Pancreas (tissue), 10 donors: ENCODE measurements at places on chromosomes 12 and 14. TPM values are rescaled to one million over a fixed set of nuclear protein-coding genes. Genes with fewer than 3 reads are reported as not detected.

The OR6C2 gene
- total RNA-seq = not detected

The SLC38A2 gene
- total RNA-seq = 32.4 TPM

The C12orf56 gene
- total RNA-seq = not detected

DNA sequence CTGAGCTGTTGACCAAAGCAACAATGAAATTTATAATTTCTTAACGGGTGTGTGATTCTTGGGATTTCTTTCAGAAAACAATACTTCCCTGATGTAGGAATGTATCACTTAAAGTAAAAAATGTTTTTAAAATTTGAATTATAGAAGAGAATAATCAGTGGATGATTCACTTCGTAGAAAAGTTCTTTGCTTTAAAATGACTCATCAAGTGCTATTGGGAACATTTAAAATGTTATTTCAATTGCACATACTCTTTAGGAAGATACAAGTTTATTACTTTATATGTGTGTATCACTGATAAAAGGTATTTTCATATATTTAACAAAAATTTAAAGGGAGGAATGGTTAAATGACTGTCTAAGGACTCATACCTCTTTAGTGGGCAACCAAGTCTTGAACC, 155.3 kb downstream of the PDE3A start:
- H3K27me3 ChIP-seq = no peaks in the 10 kb centered on the region
- no peak overlapping the region for H3K4me3 ChIP-seq
- no peak for DNase-seq
- H3K36me3 ChIP-seq = no peaks in the 10 kb centered on the region

DNA sequence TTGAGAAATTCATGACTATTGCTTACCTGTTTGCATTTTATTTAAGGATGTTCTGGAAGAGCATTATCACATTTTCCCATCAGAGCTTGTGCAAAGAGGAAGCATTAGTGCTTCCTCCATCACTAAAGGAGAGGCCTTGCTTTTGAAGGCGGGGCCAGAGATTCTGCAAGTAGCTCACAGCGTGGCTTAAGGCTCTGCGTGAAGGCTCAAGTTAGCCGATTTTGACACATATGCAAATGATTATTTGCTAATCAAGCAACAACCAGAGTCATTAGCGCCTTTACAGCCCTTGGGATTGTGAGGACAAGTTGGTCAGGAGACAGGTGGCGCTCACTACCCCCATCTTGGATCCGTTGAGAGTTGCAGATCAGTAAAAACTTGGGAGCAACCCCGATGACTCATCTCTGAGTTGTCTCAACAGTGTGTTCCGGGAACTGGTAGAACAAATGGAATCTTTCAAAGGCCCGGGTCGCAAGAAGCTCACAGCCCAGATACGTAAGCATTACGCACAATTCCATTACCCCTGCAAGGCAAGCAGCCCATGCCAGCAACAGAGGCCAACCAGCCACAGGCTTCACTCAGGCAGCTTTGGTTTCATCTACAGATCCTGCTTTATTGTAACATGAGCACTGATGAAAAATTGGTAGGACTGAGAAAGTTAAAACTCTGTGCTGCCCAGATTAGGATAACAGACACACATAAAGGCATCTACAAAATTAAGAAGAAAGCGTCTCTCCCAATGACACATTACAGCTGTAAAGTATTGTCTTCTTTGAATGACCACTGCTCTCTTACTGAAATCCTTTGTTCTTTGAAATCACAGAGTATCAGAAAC, 34.9 kb upstream of the SPTSSA start:
- no peak overlapping the region for H3K4me3 ChIP-seq
- no peaks in the 10 kb centered on the region for H3K4me1 ChIP-seq
- peak; percentile 11 for DNase-seq
- H3K27ac ChIP-seq = peak overlapping the region; percentile 23
- no peaks in the 10 kb centered on the region for H3K27me3 ChIP-seq

DNA sequence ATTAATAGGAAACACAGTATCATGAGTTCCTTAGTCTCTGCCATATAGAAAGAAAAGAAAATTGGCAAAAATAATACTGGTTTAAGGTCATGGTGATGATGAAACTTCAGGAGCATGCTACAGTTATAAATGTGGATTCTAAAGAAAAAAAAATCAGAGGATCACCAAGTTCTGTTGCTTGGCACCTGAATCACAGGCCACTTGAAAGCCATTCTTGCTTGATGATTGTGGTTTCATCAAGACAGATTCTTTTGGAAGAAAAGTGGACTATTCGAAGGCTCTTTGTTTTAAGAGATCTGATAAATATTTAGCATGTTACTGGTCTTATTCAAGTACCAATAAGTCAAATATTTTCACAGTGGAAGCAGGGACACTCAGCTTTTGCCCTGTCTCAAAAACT, 148.9 kb downstream of the SAMD4A start:
- H3K36me3 ChIP-seq = no peaks in the 10 kb centered on the region
- no peak overlapping the region for H3K27ac ChIP-seq
- no peak for DNase-seq
- H3K27me3 ChIP-seq = no peaks in the 10 kb centered on the region

GRCh38 chr12:55932551-55932910, 1.6 kb downstream of the DGKA start:
- H3K27ac ChIP-seq = no peak overlapping the region
- peaks cover 19% of the 10 kb centered on the region for H3K4me1 ChIP-seq
- no peaks in the 10 kb centered on the region for H3K36me3 ChIP-seq
- no peaks in the 10 kb centered on the region for H3K27me3 ChIP-seq
- peak overlapping the region; percentile 57 for H3K4me3 ChIP-seq
- no peak for DNase-seq

- no peak overlapping the region for H3K27ac ChIP-seq
- H3K27me3 ChIP-seq = no peaks in the 10 kb centered on the region
- no peaks in the 10 kb centered on the region for H3K4me1 ChIP-seq
- DNase-seq = no peak
- H3K36me3 ChIP-seq = no peaks in the 10 kb centered on the region
- no peak overlapping the region for H3K4me3 ChIP-seq
These were observed 134.5 kb upstream of the CCDC175 start for GRCh38 chr14:59711080-59711479.

GRCh38 chr14:87679866-87680265, 313.1 kb downstream of the GALC start:
- no peaks in the 10 kb centered on the region for H3K36me3 ChIP-seq
- no peak overlapping the region for H3K27ac ChIP-seq
- H3K4me3 ChIP-seq = no peak overlapping the region
- no peaks in the 10 kb centered on the region for H3K4me1 ChIP-seq
- no peaks in the 10 kb centered on the region for H3K27me3 ChIP-seq
